Fibroblast of the aortic adventitia (primary cell): ENCODE measurements at places on chromosomes 3 and 15.

DNA sequence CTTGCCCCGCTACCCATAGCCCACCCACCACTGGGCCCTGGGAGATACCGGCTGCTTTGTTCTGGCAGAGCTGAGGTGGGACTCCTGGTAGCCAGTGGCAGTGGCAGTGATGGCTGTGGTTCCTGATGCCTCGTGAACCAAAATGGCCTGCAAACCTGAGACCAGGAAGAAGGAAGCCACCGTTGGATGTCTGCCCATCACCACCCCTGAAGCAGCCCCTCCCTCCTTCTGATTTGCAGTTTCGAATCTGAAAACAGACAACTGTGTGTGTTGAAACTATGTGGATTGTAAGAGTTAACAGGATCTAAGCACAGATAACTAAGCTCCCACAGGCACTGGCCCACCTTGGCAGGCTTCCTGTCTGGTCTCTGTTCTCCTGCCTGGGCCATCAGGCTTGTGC, 66.6 kb downstream of the NUP210 start:
- DNase-seq, result no peak

DNA sequence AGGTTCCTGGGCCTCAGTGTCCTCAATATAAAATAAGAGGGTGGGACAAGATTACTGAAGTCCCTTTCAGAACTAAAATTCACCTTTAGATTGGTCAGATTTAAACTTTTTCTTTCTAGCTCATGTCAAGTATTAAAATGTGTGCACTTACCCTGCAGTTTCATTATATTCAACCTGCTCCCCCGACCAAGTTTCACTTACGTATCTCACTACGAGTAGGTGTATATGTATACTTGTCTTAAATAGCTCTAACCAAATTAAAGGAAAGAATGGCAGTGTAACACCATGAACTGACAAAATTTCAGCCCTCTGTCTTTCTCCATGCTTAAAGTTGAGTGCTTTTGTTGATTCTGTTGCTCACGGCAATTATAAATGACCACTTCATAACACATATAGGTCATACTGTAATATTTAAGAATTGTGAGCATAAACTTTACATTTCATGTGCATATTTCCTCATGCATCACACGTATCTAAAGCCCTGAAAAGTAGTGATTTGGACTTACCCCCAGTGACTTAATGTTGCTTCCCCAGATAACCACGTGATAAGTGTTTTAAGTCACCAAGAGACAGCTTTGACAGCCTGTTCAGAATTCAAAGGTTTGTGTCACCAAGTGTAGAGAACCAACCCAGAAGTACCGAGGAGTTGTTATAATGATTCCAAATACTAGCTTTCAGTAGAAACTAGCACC, 70.0 kb downstream of the PGPEP1L start:
- no peak for DNase-seq

GRCh38 chr3:104198131-104198530, 1168.6 kb upstream of the ALCAM start:
- no peak for DNase-seq

DNA sequence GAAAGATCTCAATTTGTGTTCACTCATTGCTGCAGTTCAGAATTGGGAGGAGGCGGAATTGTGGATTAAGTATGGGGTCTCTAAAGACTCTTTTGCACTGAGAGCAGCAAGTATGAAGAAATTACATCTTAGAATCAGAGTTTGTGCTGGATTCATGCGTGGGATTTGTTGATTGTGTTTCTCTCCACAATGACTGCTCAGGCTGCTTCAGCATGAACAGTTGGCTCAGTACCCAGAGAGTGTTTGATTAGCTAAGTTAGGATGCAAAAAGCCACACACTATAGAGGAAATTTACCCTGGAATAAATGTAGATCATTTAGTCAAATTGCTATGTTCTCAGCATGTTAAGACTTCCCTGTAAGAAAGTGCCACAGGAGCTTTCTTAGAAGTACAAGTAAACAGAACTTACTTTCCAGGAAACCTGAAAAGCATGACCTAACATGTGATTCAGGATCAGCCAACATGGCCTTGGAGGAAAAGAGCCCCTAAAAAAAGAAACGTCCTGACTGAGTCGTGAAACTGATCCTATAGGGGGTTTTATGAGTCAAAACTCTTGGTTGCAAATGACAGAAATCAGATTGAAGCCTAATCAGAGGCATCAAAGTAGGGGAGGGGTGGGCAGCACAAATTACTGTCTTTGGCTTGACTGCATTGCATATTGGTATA, 32.6 kb downstream of the HHLA2 start:
- DNase-seq, result no peak

GRCh38 chr15:43854801-43855200, 28.0 kb downstream of the WDR76 start:
- DNase-seq, result peak; percentile 14

- DNase-seq, result peak; percentile 7
These were observed 166.0 kb downstream of the ARRDC4 start for GRCh38 chr15:98126326-98127085.

GRCh38 chr3:58013973-58014649, 5.9 kb downstream of the FLNB start:
- peak; percentile 98 for DNase-seq

DNA sequence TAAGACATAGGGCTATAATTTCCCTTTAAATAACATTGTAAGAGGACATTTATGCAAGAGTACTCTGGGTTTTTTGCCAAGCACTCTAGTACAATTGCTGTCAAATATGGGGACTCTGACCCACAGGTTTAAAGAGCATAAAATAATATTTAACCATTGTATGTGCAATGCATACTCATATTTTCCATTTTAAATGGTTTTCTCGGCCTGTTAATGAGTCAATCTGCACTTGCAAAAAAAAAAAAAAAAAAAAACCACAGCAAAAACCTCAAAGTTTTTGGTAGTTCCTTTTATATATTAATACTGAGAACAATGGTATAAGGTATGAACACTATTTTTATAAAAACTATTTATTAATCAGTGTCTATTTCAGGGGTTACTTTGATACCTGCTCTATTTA, 304.0 kb upstream of the CBLB start:
- DNase-seq, result no peak

DNA sequence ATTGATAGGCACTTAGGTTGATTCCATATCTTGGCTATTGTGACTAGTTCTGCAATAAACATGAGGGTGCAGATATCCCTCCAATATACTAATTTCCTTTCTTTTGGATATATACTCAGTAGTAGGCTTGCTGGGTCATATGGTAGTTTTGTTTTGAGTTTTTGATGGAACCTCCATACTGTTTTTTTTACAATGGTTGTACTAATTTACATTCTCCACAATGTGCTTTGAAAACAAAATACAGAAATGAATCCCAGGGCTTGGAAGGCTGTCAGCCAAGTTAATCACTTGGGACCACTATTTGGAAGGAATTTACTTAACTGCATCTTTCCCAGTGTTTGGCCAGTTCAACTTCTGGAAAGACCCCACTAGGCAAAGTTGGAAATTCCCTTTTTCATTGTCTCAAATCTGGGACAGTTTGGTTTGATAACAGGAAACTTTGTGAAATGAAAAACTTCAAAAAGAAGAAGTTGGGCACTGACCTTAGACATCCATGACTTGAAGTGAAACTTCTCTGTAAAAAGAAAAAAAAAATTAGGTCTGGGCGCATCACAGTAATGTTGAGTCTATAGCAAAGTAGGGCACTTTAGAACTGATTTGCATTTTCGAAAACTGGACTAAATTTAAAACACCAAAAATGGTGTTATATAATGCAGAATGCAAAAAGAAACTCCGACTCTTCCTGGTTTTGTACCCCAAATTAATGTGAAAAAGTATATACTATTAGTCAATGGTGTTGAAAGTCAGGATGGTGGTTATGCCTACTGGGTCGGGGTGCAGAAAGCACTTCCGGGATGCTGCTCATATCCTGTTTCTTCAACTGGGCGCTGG, 6.0 kb downstream of the CTSH start:
- peak; percentile 28 for DNase-seq

- DNase-seq, result no peak
These were observed 48.6 kb upstream of the KLF13 start for GRCh38 chr15:31278061-31278445.

DNA sequence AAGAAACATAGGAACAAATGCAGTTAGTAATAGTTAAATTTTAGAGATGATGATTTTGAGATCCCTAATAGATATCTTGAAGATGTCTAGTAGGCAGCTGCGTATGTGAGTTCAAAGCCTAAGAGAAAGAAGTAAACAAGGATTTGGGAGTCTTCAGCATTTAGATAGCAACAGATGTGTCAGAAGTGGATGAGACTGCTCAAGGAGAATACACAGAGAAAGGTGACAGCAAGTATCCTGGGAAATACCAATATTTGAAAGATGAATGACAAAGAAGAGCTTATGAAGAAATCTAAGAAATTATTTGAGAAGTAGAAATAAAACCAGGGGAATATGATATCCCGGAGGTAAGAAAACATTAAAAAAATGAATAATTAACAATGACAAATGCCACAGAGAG, 130.9 kb downstream of the PCCB start:
- DNase-seq, result no peak

- no peak for DNase-seq
These were observed 86.3 kb downstream of the FAM81A start for GRCh38 chr15:59524331-59524731.

DNA sequence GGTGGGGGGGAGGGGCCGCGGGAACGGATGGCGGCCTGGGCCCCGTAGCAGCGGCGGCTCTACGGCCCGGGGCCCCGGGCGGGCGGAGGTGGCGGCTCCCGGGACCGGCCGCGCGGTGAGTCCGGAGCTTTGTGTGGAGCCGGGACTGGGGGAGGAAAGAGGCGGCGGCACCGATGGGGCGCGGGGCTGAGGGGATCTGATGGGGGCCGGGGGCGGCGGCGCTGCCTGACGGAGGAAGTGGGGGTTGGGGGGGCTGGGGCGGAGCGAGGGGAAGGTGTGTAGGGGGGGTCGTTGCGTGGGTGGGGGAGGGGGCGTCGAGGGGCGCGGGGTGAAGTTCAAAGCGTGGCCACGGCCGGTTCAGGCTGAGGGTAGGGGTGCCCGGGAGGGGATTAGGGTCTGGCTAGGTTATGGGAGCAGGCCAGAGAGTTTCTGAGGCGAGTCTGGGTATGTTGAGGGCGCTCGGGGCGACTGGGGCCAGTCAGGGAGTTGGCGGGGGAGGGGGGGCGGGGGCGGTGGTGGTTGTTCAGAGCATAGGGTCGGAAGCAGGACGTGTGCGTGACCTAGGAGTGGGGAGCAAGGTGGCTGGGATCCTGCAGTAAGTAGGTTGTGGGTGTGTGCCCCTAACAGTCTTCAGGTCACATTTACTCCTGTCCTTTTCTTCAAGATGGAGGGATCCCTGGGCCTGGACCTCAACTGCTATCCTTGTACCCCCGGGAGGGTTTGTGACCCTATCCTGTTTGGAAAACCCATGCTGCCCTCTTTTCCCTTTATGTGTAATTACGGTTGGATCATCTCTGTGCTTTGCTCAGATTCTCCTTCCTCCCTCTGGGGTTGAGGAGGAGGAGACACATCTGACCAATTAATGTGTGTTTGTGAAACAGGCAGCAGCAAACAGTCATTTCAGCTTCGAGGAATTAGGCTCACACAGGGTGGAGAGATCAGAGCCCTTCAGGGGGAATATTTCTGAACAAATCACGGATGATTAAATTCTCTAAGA, 644 bp downstream of the ZNF609 start:
- DNase-seq, result peak; percentile 79

- no peak for DNase-seq
These were observed 8.2 kb downstream of the GRIP2 start for GRCh38 chr3:14531856-14532395.

GRCh38 chr15:83854321-83854720, 200.4 kb downstream of the ADAMTSL3 start:
- DNase-seq, result no peak

GRCh38 chr3:52879581-52879980, 17.8 kb downstream of the STIMATE start:
- no peak for DNase-seq

- DNase-seq, result no peak
These were observed 5.9 kb downstream of the RNU6-1 start for GRCh38 chr15:67833710-67834511.

GRCh38 chr3:79597709-79598108, 170.1 kb downstream of the ROBO1 start:
- DNase-seq, result no peak

DNA sequence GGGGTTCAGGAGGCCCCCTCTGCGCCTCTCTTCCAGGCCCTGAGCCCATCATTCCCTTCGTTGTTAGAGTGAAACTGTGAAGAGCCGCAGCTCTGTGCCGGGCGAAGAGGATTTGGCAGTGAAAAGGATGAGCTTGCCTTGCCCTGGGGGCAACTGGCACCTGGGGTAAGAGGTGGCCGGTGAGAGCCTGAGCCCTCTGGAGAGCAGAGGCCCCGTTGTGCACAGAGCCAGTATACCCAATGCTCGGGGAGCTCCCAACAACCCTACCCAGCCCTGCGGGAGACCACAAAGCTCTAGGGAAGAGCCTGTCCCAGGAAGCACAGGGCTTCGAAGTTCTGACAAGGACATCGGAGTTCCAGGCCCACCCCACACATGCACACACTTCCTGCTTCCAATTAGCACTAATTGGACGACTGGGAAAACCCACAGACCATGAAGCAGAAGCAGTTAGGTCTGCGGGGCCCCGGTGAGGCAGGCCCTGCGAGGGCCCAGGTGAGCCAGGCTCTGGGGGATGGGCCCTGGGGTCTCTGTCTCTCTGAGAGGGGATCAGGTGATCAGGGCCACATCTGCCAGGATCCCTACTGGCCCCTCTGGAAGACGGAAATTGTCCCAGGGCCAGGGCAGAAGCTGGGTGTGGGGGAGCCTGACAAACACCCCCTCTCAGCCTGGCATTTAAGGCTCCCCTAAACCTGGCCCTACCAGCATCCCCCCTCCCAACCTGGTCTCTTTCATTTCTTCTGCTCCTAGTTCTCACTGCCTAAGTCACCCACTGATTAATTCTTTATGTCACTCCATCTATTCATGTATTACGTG, 27.9 kb upstream of the SFMBT1 start:
- DNase-seq, result no peak

DNA sequence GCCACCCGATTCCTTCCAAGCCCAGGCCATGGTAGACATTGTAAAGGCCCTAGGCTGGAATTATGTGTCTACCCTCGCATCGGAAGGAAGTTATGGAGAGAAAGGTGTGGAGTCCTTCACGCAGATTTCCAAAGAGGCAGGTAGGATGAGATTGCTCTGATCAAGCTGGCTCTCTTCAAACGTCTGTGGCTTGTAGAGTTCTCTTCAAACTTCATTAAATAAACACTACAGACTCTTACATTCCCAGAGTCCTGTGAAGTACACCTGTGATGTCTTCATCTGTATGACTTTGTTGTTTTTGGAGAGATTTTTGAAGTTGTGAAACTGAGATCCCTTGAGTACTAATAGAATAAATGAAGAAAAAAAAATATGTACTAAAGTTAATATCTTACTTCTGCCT, 285.6 kb downstream of the GRM7 start:
- DNase-seq, result no peak

- peak; percentile 62 for DNase-seq
These were observed 57.6 kb upstream of the CHRM5 start for GRCh38 chr15:33910741-33911140.

DNA sequence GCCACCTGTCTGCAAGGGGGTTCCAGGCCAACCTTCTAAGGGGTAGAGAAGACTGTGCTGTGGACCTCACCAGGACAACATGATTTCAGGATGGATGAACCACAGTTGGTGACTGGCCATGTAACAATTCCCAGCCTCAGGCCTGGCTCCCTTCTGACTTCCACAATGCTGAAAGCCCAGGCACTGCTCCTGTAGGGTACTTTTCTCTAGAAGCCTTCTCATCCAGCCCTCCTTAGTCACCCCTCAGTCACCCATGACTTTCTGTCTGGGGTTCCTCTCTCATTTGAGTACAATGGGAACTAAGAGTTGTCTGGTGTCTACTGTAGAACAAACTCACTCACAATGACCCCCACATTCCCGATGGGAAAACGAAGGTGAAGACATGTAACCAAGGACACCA, 8.6 kb downstream of the ALS2CL start:
- no peak for DNase-seq
